ENCODE measurements at places on chromosomes 1 and 21.

- no peak for DNase-seq
These were observed 15.6 kb downstream of the PAX7 start for GRCh38 chr1:18646091-18646785.

DNA sequence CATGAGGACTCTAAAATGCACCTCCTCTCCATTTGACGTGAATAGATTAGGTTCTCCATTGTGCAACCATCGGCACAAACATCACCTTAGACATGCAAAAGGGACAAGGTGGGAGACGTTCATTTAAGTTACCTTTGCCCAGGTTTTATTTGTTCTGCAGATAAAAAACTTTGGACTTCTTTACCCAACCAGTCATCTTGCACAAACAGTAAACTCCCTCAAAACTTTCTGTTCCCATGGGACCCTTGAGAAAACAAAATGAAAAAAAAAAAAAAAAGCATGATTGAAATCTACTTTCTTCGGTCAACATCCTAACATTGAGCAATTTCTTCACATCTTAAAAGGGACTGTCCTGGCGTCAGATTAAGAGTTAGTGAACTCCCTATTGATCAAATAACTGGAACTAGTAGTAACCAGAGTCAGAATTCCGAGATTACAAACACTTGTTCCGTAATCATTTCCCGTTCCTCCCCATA, 31.4 kb upstream of the PROX1 start:
- DNase-seq = no peak

DNA sequence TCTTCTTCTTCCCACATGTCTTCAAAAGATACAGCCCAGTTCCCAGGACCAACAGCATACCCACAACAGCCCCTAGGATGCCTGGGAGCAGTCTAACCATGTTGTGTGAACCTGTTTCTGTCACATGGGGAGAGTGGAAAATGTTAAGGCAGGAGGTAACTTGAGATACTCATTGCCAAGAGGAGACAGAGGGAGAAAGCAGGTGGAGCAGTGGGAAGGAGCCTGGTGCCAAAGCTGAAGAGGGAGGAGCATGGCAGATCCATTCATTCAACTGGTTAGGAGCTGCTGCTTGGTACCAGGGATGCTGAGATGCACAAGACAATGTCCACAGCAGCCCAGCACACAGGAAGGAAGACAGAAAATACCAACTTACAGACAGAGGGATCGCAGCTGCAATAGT, 149.8 kb upstream of the ETV3 start:
- DNase-seq = no peak

- DNase-seq = no peak
These were observed 132.0 kb upstream of the CTTNBP2NL start for GRCh38 chr1:112264010-112264409.

DNA sequence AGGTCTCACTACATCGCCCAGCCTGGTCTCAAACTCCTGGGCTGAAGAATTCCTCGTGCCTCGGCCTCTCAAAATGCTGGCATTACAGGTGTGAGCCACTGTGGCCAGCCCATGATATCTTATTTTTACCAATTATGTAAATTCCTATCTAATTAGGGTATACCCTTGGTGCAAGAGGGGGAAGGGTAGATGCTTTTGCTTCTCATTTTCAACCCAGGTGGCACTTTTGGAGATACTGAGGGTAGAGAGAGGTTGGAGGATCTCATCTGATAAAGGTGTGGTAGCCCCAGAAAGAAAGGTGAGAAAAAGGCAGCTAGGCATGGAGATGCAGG, 17.4 kb downstream of the ENSA start:
- DNase-seq = no peak

DNA sequence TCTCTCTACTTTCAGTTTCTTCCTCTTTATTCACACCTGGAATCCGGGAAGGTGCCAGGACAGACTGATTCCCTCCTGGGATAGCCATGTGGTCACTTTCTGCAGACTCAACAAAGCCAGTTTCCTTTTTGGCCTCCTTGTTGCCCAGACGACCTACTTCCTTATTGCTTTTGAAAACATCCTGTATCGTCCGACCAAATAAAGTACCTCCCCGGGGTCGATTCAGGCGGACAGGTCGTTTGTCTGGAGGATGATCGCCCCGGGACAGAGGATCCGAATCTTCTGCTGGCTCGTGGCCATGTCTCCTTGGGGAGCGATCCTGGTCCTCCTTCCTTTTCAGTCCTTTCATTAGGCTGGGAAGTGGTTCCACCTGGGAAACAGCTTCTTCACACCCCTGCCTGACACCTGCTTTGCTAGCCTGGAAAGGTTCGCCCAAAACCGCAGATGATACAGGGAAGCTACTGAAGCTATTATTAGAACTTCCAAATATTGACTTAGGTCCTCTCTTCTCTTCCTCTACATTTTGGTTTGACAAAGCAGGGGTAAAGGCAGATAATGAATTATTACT, 1.2 kb downstream of the MCM3AP start:
- DNase-seq = no peak

DNA sequence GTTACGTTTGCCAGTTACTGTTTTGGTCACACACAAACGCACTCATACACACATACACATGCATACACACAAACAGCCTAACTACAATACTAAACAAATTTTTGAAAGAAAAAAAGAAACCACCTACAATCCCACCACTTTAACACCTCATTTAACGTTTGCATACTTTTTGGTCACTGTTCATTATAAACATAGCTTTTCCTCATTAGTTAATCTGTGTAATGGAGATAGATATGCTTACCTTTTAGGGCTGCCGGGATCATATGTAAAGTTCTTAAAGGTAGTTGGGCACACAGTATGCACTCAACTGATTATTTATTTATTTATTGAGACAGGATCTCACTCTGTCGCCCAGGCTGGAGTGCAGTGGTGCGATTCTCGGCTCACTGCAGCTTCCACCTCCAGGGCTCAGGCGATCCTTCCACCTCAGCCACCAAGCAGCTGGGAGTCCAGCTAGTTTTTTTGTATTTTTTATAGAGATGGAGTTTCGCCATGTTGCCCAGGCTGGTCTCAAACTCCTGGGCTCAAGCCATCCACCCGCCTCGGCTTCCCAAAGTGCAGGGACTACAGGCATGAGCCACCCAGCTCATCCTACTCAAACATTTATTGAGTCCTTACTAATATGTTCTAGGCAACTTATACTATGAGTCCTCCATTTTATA, 677 bp upstream of the BCL10 start:
- no peak for DNase-seq

GRCh38 chr1:41024953-41025352, 3.4 kb upstream of the SLFNL1 start:
- no peak for DNase-seq

- DNase-seq = peak; percentile 58
These were observed 7.5 kb downstream of the S100A11 start for GRCh38 chr1:152029144-152029928.

GRCh38 chr1:27879374-27880082, 7.2 kb downstream of the THEMIS2 start:
- DNase-seq = no peak

DNA sequence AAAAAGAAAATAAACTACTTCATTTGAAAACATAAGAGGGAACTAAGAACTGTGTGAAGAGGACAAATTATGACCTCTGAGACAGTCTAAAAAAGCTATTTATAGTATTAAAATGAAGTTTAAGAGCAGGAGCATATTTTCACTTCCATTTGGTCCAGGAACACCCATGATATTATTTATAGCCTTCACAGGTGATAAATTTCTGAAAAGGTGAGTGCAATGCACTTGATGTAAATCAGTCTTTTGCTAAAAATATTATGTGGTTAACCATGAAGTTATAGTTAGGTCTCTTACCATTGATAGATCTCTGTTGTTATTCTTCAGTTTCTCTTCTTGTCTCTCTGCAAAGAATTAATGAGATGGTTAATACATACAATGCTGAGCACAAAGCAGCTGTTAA, 14.7 kb downstream of the TMCO1 start:
- no peak for DNase-seq

- peak; percentile 80 for DNase-seq
These were observed 76.0 kb downstream of the CD247 start for GRCh38 chr1:167442142-167442848.

- no peak for DNase-seq
These were observed 30.4 kb downstream of the TFAP2E start for GRCh38 chr1:35603468-35603867.

DNA sequence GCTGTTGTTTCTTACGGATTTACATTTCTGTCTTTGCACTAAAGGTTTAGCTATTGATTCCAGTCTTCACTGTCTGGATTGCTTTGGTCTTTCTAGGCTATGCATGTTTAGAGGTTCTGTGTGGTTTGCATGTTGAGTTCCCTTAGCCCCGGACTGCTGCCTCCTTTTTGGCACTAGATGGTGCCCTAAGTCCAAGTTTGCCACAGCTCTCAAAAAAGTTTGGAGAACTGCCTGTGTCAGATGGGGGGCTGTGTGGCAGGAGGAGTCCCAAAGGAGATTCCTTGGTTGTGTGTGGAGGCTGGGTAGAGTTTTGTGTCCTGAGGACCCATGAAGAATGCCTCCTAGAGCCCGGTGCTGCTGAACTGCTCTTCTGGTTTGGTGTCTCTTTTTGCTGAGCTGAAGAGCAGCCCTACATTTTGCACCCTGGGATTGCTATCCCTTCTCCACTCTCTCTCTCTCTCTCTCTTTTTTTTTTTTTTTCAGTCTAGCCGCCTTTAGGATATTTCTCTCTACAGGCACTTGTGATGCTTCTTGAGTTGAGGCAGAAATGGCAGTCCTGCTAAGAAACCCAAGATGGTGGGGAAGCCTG, 74.4 kb downstream of the PTGS2 start:
- peak; percentile 79 for DNase-seq

DNA sequence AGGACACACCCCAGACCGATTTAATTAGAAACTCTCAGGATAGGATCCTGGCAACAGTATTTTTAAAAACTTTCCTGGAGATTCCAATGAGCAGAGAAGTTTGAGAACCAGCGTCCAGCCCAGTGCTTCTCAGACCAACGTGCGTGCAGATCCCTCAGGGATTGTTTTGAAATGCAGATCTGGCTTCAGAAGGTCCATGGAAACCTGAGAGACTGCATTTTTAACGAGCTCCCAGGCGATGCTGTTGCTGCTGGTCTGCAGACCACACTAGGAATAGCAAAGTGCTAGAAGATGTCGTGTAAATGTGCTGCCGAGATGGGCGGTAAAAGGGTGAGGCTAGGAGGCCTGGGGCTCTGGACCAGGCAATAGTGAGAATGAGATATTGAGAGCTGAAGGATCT, 18.4 kb upstream of the CASQ1 start:
- DNase-seq = no peak

- no peak for DNase-seq
These were observed 91.5 kb downstream of the ARHGEF10L start for GRCh38 chr1:17630986-17631385.

DNA sequence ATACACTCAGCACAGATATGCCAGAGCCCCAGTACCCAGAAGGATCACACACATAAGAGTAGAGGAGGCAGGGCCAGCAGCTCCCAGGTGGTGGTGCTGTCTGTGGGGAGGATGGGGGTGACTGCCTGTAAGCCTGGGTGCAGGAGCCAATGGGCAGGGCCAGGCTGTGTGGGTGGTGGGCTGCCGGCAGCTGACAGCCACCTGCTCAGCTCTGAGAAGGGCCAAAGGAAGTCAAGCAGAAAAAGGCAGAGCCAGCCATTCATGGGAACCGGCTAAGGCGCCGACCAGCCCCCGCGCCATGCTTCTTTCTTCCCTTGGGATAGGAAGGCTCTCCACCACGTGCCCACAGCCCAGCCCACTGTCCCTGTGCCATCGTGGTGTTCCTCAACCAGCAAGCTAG, 14.1 kb downstream of the PIK3C2B start:
- no peak for DNase-seq

DNA sequence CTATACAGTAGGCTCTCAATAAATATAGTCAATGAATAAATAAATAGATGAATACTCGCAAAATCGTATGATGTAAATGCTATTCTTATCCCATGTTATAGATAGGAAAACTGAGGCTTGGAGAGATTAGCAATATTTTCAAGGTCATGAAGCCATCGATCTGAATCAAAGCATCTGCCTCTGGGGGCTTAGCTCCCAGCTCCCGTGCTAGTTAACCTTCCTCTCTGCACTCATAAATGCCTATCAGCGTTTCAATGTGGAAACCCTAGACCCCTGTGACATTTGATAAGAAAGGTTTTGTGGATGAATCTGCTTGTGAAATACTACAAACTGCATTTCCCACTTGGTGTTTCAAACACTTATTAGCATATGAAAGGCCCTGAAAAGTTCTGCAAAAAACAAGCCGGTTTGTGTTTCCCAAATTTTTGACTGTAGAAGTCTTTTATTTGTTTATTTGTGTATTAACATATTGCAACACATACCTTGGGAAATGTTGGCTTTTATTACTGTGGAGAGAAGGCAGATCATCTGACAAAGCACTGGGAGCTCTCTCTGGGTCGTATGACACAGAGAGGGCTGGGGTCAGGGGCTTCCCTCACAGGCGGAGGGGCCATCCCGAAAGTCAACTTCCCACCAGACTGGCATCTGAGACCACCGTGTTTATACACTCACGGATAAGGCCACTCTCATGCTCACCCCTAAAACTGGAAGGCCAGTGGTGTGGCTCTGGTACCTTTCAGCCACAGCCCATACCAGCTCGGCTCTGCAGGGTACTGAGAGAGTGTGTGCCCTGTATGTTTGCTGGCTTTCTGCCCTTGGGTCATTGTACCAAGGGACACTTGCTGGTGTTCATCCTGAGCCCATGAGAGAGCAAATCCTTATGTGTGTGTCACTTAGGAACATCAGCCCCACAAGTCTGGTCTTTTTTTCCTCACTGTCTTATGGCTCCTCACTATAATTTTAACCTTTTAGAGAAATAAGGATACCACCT, 993 bp upstream of the PROK1 start:
- DNase-seq = no peak
